ENCODE measurements at places on chromosomes 5 and 9.

DNA sequence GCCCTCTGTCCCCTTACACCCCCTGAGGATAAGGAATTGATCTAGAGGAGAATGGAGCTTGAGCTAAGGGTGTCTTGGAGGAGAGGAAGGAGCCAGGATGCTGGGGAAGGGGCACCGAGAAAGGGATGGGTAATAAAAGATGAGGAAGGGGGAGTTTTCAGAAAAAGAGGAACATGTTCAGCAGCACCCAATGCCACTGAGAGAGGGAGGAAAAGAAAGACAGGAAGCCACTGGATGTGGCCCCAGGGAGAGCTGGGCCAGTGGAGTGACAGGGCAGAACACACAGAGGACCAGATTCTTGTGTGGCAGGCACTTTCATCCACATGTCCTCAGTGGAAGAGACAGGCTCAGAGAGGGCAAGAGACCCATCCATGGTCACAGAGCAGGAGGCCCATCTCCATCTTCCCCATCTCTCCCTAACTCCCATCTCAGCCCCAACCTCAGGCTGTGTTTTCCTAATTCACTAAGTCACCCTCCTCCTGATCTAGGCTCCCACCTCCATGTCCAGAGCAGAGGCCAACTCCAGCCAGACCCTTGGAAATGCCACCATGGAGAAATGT, 7.2 kb downstream of the PFN3 start:
- DNase-seq, result no peak

GRCh38 chr9:88387036-88387551, 1.1 kb upstream of the SPIN1 start:
- DNase-seq, result no peak

DNA sequence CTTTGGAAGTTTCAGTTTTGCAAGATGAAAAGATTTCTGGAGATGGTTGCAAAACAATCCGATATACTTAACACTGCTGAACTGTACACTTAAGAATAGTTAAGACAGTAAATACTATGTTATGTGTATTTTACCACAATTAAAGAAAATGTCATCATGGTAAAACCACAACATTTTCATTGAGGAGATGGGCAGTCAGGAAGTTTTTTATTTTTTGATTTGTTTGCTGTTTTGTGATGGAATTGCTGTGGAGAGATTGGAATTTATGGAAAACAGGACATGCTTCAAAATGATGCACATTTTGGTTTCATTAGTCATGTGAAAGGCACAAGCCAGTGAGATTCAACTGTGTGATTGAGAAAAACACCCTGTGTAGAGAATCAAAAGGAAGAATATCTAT, 90.5 kb upstream of the AGXT2 start:
- no peak for DNase-seq

- DNase-seq, result peak; percentile 48
Measured at GRCh38 chr9:115250621-115251032, 132.7 kb upstream of the TNC start.

GRCh38 chr5:61177716-61178115, 15.4 kb upstream of the SMIM15 start:
- DNase-seq, result no peak

DNA sequence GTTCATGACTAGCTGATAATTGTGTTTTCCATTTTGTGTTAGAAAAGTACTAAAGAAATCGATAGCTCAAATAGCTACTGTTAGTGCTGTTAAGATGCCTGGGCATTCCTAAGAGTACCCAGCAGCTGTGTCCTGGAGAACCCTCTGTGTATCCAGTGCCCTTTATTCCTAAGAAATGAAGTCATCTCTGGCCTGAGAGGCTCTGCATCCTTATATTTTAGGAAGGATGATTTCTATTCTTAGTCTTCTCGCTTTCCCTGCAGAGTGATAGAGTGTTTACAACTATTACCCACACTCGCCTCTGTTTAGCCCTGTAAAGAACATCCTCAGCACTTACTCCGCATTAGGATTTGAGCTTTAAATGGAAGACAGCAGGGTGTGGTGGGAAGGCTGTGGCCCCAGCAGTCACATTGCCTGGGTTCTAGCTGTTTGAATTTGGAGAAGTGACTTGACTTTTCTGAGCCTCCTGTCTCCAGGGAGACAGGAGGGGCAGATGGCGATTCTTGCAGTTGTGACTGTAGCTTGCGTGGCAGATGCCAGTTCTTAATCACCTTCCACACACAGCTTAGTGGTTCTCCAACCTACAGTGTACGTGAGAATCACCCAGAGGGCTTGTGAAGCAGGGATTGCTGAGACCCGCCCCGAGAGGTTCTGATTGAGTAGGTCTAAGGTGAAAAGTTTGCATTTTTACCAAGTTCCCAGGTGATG, 177.2 kb upstream of the PITX1 start:
- no peak for DNase-seq

- no peak for DNase-seq
Measured at GRCh38 chr5:83000428-83000827, 76.8 kb downstream of the TMEM167A start.

- no peak for DNase-seq
Measured at GRCh38 chr5:118479285-118479684, 509.1 kb downstream of the DTWD2 start.

GRCh38 chr5:26662806-26663360, 375.5 kb downstream of the CDH9 start:
- DNase-seq, result no peak

DNA sequence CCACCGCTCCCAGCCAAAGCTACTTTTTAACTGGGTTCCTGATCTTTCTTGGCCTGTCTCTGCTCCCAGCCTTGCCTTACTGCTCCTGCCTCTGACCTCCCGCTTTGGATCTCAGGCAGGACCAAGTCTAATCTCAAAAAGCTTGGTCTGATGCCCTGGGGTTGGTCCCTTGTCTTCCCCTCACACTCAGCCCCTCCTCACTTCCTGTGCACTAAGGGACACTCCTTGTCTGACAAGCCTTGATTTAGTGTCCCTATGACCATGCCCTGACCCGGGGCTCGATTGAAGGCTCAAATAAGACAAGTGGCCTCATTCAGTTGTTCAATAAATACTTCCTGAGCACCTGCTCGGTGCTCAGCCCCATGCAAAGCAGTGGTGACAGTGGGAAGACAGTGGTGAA, 3.7 kb upstream of the GTF3C5 start:
- no peak for DNase-seq

DNA sequence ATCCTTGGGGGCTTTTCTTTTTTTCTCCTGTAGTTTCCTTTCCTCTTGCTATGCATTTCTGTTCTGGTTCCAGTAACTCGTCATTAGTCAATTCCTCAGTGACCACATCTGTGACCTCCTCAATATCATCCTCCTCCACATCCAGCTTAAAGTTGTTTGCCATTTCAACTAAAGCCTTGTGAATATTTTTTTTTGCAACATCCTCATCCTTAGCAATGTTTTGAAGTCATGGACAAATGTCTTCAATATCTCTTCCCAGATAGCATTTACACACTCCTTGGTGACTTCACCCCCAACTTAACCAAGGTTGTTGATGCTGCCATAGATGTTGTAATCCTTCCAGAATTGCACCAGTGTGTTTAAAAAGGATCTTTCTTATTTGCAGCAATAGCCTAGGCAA, 14.7 kb upstream of the ADRB2 start:
- DNase-seq, result no peak

DNA sequence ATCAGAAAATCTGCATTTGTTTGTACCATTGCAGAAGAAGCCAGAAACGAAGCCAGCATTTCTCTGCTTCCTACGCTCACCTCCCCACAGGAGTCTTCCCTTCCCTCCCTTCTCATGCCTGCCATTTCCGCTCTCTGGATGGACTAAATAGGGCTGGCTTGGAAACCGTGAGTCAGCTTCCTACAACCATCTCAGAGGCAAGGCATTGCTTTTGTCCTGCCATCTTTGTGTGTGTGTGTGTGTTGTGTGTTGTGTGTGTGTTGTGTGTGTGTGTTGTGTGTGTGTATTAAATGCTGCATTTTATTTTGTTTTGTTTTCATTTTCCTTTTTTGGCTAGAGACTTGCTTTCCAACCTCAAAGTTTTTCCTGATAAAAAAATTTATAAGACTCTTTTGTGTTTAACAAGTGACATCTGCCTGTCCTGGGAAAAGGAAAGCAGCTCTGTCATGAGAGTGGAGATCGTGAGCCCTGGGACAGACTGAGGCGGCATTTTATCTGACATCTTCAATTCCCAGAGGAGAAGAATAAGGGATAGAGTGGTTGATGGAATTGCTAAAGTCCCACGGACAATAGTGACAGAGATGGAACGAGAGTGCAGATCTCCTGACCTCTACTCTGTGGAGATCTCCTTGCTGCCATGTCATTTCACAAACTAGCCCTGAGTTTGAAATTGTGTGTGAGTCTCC, 7.5 kb upstream of the EGFLAM start:
- peak; percentile 46 for DNase-seq

- peak; percentile 65 for DNase-seq
Measured at GRCh38 chr5:141567513-141568117, 51.2 kb downstream of the DIAPH1 start.

- no peak for DNase-seq
Measured at GRCh38 chr9:133832877-133833276, 94.7 kb upstream of the SARDH start.

DNA sequence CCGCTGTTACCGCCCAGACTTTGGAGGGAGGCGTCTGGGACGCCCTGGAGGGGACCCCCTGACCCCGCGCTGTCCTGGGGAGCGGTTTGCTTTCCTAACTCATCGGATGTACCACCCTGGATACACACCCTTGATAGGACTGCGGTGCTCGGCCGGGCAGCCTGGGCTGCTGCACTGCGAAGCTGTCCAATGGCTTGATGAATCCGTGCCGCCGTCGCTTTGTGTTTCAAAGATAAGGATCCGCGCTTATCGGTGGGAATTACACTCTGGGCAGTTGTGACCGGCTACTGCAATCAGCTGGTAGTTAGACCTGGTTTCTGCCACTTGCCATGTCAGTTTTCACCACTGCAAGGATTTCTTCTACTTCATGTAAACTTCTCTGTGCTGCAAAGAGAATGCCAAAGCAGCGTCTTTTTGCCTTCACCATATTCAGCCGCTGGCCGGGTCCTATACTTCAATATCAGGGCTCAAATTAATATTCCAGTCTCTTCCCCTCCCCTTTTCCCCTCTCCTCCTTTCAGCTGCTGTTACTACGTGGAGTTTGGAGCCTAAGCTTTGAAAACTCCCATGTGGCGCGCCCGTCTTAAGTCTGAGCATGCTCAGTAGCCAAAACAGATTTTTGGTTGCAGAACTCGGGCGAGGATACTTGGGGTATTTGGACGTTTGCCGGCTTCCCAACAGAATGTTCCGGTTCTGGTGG, 727 bp downstream of the SMAD5 start:
- DNase-seq, result peak; percentile 62

GRCh38 chr5:8839361-8840055, 706.4 kb downstream of the SEMA5A start:
- no peak for DNase-seq

- DNase-seq, result no peak
Measured at GRCh38 chr9:35423499-35423898, 66.4 kb upstream of the RUSC2 start.

- peak; percentile 35 for DNase-seq
Measured at GRCh38 chr9:32550150-32550561, 2.0 kb upstream of the SMIM27 start.

- no peak for DNase-seq
Measured at GRCh38 chr9:124526174-124526573, 19.0 kb upstream of the NR5A1 start.

DNA sequence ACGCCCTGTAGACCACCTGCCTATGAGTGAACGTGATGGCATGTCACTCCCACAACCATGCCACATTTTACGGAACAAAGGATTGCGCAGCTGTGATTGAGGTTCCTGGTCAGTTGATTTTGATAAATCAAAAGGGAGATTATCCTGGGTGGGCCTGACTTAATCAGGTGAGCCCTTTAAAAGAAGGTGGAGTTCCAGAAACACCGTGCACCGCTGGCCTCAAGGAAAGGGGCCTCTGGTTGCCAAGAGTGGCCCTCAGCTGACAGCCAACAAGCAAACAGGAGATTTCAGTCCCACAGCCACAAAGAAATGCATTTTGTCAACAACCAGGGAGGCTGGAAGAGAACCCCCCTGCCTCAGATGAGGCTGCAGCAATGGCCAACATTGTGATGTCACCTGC, 19.0 kb downstream of the TRIM7 start:
- no peak for DNase-seq

DNA sequence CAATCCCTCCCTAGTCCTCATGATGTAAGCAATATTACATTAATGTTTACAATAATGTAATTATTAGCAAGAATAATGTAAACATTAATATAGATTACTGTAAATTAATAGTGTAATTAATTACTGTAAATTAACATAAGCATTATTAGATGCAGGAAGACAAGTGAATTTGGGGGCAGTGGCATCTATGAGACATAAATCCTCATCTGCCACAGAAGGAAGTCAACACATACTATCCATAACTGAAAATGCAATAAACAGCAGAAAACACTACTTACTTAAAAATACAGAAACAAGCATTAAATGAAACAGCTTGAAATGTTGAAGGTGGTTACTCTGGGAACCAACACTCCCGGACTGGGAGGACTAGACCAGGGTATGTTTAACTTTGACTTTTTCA, 685 bp upstream of the NIPSNAP3A start:
- DNase-seq, result peak; percentile 3

- DNase-seq, result no peak
Measured at GRCh38 chr5:142221091-142221860, 103.5 kb downstream of the SPRY4 start.

DNA sequence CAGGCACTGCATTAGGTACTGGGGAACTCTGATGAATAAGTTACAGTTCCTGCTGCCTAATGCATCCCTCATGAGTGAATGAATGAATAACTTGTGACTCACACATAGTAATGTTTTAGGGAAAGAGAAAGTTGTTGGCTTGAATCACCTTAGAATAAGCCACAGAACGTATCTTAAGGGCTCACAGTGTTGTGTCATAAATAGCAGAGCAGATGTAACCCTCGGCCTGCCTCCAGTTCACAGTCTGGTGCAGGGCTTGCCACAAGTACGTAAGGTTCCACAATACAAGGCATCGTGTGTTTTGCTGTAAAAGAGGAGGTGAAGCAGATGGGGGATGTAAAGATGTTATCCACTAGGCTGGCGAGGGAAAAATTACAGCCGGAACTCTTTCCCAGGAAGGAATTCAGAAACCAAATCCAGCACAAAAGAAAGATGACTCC, 218.7 kb downstream of the TRPM3 start:
- DNase-seq, result no peak

DNA sequence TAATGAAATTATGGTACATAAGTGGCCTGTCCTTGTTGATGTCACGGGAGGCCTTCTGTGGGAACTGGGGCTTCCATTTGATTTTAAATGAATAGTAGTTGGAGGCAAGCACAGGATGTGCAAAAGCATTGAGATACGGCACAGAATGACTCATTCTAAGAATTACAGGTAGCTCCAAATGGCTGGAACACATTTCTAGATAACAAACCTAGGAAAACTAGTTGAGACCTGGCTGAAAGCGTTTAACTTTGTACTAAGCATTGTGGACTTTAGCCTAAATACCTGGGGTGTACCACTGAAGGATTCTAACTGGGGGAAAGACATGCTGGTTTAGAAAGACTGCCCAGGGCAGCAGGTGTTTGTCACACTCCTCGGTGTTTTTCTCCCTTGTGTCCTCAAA, 9.4 kb downstream of the SKP2 start:
- DNase-seq, result no peak

Measured in GM23338 (cell line).